Stimulated activated CD4-positive, alpha-beta T cell treated with anti-CD3 and anti-CD28 coated beads, TNF-alpha, amount 100 ng/mL, for 1 hour (primary cell): ENCODE measurements at places on chromosomes 4 and X.

GRCh38 chrX:7154041-7154597 is 6.2 kb upstream of the PUDP start:
- no peak for DNase-seq

DNA sequence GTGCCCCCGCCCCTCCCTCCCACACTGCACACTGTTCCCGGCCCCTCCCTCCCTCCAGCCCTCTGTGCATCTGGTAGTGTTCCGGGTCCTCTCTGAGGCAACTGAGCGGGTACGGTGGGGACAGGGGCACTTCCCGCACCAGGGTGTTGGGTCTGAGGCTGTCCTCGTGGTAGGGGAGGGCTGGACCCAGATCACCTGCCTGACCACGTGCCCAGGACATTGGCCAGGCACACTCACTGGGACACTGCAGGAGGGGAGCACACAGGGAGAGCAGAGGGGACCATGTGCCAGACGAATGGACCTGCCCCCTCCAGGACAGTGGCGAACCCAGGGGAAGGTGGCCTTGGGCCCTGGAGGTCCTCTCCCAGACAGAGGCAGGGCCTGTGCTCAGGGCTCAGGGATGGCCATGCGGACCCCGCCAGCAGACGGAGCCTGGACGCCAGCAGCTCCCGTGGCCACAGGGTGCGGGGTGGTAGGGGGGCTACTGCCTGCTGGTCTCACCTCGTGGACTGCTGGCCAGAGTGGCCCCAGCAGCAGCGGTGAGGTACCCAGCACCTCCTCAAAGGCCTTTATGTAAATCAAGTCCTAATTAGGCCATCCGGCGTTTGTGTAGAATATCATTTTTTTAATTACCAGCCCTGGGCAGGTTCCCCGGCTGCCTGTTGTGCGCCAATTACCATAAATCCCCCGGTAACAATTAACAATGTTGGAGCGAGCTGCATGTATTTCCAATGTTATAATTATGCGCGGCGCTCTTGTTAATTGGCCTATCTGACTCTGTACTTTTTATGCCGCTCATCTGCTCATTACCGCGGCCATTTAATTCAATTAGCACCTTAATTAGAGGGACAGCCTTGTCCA is 106.9 kb downstream of the FAM53A start:
- DNase-seq, result no peak

DNA sequence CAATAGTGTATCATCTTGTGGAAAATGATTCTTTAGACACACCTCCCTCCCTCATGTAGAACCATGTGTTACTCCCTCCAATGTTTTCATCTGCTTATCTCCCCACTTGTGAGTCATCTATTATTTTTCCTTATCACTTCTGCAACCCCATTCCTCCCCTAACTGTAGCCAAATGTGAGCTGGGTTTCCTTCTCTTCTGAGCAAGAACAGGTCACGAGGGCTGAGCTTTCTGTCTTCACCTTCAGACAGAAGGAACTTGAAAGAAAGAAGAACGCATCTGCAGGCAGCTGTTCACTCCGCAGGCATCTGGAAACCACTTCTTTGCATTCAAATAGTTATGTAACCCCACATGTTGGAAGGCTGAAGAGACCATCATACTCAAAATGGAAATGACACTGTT is 1.8 kb downstream of the PPP1R2C start:
- no peak for DNase-seq

- DNase-seq, result no peak
Observed at GRCh38 chr4:76341063-76341462, 34.5 kb downstream of the STBD1 start.

DNA sequence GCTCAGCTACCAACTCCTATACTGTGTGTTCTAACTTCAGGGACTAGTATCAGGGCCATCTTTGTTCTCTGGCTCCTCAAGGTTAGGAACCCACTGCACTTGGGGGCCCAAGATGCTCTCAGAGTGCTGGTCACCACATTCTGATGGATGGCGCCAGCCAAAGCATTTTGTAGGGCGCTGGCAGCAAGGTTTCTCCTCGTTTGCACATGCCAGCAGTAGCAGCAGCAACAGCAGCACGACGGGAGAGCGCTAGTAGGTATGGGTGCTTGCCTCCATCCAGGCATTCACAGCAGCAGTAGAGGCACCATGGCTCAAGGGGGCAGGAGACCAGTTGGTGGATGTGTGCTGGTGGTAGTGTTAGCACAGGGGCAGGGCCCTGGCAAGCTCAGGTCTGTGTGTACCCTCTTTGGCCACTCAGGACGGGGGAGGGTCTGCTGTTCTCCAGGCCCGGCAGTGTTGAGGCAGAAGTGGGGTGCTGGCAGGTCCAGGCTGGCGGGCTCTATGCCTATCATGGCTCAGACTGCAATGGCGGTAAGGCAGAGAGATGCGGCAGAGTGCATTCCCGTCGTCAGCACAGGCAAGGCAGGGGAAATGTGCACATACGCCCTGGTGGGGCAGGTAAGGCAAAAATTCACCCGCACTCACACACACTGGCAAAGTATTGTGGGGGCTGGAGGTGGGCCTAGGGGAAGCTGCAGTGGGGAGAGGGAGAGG is 56.6 kb downstream of the SERPINA7 start:
- DNase-seq, result no peak

- no peak for DNase-seq
Observed at GRCh38 chr4:66804979-66805378, 740.3 kb downstream of the CENPC start.
